ENCODE measurements at places on chromosomes 3 and 15. TPM values are rescaled to one million over a fixed set of nuclear protein-coding genes. Genes with fewer than 3 reads are reported as not detected.

HHLA2 gene
- 18.8 TPM for total RNA-seq

DNA sequence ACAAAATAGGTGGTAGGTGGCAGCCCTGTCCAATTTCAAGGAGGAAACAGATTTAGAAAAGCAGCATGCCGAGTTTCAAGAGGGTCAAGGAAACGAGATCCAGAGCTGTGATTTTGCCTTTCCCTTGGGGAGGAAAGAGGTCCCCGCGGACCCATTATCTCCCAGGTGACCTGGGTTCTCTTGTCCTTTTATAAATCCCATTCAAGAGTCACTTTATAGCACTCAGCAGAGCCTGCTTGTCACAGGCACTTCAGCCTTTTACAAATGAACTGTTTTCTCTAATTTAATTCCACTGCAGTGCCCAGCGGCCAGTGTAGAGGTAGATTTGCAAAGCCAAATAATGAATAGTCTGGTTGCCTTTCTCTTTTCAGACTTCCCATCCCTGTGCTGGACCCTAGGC lies 99.9 kb downstream of the CD47 start:
- no peak overlapping the region for H3K4me3 ChIP-seq
- no peaks in the 10 kb centered on the region for H3K36me3 ChIP-seq
- H3K27me3 ChIP-seq, result no peaks in the 10 kb centered on the region
- no peak for DNase-seq
- H3K27ac ChIP-seq, result no peak overlapping the region

ITIH3 gene
- 1.1 TPM for total RNA-seq

DNA sequence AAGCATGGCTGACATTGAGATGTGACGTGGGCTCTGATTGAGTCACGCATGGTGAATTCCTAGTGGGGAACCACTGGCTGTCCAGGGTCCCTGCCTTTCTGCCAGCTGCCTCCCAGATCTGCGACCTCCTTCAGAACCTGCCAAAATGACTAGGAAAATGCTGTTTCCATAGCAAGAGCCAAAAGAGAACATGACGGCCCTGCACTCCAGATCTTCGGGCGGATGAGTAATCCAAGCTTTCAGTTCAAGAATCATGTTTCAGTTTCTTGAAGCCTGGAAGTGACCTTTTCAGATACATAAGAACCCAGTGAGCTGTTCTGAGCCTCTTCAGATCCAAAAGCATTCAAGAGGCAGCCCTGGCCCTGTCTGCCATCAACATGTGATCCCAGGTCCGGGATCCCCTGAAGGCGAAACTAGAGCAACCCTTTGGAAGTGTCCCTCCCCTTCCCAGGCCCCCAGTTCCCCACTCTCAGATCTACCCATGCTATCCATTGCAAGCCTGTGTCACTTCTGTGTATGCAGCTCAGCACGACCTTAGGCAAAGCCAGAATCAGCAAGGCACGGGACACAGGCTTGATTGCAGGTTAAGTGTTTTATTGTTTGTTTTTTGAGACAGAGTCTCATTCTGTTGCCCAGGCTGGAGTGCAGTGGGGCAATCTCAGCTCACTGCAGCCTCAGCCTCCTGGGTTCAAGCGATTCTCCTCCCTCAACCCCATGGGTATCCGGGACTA lies 19.7 kb downstream of the ANKRD63 start:
- H3K27ac ChIP-seq, result no peak overlapping the region

GRCh38 chr15:41939986-41940385 lies 32.4 kb downstream of the EHD4 start:
- no peak overlapping the region for H3K4me3 ChIP-seq
- H3K27ac ChIP-seq, result no peak overlapping the region
- H3K4me1 ChIP-seq, result peaks cover 20% of the 10 kb centered on the region
- H3K36me3 ChIP-seq, result peaks cover 36% of the 10 kb centered on the region
- no peaks in the 10 kb centered on the region for H3K27me3 ChIP-seq
- no peak for DNase-seq

GRCh38 chr3:80701349-80701748 lies 933.6 kb upstream of the ROBO1 start:
- DNase-seq, result no peak
- H3K36me3 ChIP-seq, result no peaks in the 10 kb centered on the region
- no peaks in the 10 kb centered on the region for H3K4me1 ChIP-seq
- no peak overlapping the region for H3K27ac ChIP-seq
- H3K27me3 ChIP-seq, result no peaks in the 10 kb centered on the region

TNNC1 gene
- total RNA-seq, result not detected

DNA sequence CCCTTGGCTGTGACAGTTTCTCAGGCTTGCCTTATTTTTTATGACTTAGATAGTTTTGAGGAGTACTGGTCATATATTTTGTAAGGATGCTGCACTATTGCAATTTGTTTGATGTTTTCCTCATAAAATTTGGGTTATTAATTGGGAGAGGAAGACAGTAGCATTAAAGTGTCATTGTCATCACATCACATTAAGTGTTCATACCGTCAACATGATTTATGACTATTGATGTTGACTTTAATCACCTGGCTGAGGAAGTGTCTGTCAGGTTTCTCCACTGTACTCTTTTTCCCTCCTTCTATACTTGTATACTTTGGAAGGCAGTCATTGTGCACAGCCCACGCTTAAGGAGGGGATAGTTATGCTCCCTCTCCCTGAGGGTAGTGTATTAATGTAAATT lies 26.9 kb downstream of the TRIM69 start:
- H3K4me3 ChIP-seq, result no peak overlapping the region
- H3K4me1 ChIP-seq, result no peaks in the 10 kb centered on the region
- H3K27ac ChIP-seq, result no peak overlapping the region
- no peak for DNase-seq
- no peaks in the 10 kb centered on the region for H3K27me3 ChIP-seq

OXTR gene
- not detected for total RNA-seq

- H3K27me3 ChIP-seq, result no peaks in the 10 kb centered on the region
- H3K27ac ChIP-seq, result peak overlapping the region; percentile 73
- peaks cover 53% of the 10 kb centered on the region for H3K4me1 ChIP-seq
- no peak for DNase-seq
- no peak overlapping the region for H3K4me3 ChIP-seq
These were observed 8.5 kb upstream of the DAG1 start for GRCh38 chr3:49461443-49462171.

DNA sequence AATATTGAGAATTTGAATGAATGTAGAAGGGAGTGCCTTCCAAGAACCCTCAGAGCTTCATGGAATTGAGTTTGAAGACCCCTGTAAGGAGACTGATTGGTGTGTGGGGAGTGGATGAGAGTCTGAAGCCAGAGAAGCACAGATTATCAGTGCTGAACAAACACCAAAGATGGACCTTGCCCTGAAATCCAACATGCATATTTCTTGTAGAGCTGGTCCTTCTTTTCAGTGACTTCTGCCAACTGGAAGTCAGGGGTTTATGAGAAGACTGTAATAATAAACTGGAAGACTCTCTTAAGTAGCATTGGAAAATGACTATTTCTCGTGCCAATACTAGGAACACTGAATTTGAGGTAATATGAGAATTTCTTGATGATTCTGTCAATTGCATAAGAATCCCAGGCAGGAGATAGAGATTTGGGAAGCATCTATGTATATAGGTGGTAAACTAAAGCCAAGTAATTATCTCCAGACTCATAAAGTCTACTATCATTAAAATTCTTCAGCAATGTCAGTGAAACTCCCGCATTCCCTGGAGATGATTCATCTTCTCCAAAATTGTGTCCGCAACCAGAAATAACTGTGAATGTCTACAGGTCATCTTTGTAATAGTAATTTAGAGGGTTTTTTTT lies 213.8 kb downstream of the IL5RA start:
- DNase-seq, result no peak
- no peaks in the 10 kb centered on the region for H3K27me3 ChIP-seq
- H3K27ac ChIP-seq, result no peak overlapping the region
- H3K4me1 ChIP-seq, result no peaks in the 10 kb centered on the region
- H3K4me3 ChIP-seq, result no peak overlapping the region

CLDN18 gene
- total RNA-seq, result 1,096 TPM
